ENCODE measurements at places on chromosomes 1 and 21.

DNA sequence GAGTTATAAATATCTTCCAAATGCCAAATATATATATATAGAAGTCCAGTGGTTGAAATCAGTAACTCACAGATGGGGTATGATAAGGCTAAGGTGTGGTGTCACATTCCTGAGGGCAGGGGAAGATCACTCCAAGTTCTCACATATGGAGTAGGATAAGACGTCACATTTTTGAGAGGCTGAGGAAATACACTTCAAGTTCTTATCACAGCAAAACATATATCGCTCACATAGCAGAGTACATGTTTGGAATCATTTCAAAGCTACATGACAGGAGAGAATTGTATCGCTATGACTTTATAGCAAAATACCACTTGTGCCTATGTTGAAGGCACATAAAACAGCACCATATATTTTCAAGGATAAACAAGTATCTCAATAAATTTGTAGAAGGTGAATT lies 55.1 kb downstream of the RBM11 start:
- no peak for DNase-seq

DNA sequence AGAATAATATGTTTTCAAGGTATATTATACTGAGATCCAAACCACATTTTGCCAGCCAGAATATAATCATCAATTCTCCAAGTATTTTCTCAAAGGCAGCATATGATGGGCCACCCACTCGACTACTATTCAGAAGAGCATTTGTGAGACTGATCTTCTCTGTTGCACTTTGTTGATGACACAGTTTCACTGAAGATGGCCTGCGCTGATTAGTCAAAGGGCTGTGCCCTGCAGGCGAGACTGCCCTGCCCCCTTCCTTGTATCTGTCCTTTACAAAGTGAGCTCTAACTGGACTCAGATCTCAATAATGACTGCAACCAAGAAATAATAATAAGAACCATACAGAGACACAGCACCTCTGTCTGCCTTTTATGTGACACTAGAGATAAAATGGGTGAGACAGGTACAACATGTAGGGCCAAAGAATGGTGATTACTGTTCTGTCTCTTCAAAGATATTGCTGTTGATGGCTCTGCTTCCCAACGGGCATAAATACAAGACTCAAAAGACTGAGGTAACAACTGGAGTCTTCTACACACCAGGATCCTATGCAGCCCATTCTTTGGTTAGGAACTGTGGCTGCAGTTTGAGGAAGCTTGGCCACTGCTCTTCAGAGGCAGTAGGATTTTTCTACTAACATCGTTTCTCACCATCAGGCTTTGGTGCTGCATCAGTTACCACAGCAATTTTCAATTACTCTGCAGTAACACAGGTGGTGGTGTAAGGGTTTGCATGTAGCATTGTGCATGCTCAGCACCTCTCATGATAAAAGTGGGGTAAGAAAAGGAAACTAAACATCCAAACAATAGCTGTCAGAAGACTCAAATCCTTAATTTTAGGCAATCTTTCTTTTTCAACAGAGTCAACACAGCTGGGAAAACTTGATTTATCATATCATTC lies 481.1 kb downstream of the PTBP2 start:
- no peak for DNase-seq

- no peak for DNase-seq
These were observed 1.2 kb upstream of the CAMTA1 start for GRCh38 chr1:6783936-6784559.

GRCh38 chr1:32863218-32863880 lies 7.4 kb downstream of the FNDC5 start:
- no peak for DNase-seq

GRCh38 chr1:94983171-94983739 lies 56.3 kb upstream of the CNN3 start:
- no peak for DNase-seq

DNA sequence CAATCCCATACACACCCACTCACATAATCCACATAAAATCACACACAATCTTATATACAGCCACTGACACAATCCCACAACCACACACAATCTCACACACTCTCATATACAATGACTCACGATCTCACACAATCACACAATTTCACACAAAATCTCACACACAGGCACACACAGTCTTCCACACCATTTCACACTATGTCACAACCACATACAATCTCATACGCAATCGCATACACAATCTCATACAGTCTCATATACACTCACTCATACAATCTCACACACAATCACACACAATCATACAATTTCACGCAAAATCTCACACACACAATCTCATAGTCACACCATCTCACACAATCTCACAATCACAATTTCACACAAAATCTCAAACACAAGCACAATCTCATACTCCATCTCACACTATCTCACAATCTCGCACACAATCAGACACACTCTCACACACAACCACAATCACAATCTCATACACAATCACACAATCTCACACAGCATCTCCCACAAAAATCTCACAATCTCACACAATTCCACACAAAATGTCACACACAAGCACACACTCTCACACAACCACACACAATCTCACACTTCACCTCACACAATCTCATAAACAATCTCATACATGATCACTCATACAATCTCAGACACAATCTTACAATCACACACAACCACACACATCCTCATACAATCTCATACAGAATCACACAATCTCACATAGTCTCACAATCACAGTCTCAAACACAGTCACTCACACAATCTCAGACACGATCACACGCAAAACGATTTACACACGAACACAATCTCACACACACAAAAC lies 18.5 kb downstream of the CASZ1 start:
- no peak for DNase-seq

GRCh38 chr1:99855914-99856450 lies 5.8 kb downstream of the AGL start:
- DNase-seq = no peak

DNA sequence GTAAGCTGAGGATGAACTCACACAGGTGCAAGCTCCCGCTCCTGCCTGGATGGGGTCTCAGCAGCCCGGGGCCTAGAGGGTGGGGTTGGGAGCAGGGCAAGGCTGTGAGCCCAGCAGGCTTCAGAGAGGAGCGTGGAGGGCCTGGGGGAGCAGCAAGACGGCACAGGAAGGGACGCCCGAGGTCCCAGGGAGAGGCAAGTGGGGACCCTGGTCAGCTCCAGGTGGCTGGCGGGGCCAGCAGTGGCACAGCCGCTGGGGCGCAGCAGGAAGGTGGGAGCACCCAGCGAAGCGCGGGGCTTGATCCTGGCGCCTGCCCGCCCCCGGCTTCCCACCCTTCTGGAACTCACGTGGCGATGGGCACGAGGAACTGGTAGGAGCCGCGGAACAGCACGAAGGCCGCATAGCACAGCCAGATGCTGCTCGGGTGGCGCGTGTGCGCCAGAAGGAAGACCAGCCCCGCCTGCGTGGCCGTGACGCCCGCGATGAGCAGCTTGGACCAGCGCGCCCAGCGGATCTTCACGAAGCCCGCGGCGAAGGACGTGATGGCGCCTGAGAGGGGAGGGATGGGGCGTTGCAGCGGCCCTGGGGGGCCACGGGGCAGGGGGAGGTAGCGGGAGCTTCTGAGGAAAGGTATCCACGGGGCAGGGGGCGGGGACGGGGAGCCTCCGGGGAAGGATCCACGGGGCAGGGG lies 11.7 kb downstream of the SLC19A1 start:
- DNase-seq = no peak

DNA sequence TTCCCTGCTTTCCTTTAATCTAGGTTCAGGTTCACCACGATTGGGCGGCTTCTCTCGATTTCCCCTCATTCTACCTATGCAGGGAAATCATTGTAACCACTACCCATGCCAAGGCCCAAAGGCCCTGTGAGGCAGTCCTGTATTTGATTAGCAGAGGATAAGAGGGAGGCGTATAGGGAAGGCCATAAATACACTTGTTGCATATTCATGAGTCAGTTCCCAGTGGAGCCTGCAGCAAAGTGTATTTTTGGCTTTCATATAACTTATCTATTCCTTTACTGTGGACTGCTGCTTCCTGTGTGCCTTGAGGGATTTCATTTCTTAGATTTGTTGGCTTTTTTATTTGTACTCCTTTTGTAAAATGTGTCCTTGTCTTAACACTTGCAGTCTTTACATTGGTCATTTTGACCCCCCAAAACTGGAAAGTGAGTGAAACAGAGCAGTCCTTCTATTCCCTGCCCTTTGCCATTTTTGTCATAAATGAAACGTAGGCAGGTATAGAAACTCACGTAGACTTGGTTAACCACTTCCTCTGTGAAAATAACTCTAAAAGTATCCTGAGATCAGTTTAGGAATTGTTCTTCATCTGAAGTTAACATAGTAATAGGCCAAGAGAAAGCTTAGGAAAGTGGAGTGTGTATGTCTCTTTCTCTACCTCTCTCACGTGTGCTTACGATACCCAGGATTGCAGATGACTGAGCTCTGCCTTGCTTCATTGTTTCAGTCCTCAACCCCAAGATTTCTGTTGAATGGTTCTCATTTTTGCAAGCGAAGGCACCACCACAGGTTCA lies 19.6 kb upstream of the KCNQ4 start:
- no peak for DNase-seq

DNA sequence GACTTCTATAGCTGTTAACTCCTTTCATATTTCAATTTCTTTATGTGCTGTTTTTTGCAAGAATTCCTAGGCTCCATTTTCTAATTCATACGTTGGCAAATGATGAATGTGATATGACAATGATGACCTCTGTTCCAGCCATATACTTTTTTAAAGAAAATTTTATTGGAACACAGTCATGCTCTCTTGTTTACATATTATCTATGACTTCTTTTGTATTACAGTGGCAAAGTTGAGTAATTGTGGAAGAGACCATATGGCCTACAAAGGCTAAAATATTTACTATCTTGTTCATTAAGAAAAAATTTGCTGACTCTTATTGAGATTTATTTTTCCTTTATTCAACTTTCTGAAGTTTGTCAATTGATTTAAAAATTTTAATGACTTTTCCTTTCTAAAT lies 7.1 kb downstream of the IFI44L start:
- DNase-seq = no peak

Data from activated T-cell treated with anti-CD3 and anti-CD28 coated beads for 4 hours (primary cell).